ENCODE measurements at places on chromosomes 2 and 18. TPM values are rescaled to one million over a fixed set of nuclear protein-coding genes. Genes with fewer than 3 reads are reported as not detected.

- no peaks in the 10 kb centered on the region for H3K36me3 ChIP-seq
- H3K4me1 ChIP-seq, result peaks cover 5% of the 10 kb centered on the region
- H3K27ac ChIP-seq, result no peak overlapping the region
- H3K27me3 ChIP-seq, result no peaks in the 10 kb centered on the region
- H3K4me3 ChIP-seq, result no peak overlapping the region
Observed at GRCh38 chr18:63070767-63071502, 248.6 kb downstream of the BCL2 start.

DNA sequence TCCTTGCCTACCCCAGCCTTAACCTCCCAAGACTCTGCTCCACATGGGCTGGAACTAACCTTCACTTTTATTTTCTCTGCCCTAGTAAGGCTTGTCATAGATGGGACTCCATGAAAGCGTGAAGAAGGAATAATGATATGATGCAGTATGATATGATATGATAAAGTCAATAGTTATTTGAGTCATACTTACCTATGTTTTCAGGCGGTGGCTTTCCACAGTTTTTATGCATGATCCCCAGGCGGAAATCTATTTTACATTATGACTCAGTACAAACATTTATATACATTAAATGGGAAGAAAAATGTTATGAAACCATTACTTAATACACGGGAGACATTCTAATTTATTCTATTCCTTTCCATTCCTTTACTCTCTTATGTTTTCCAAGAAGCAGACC is 5.6 kb downstream of the ACMSD start:
- no peak for DNase-seq
- no peak overlapping the region for H3K27ac ChIP-seq
- H3K36me3 ChIP-seq, result no peaks in the 10 kb centered on the region
- no peaks in the 10 kb centered on the region for H3K27me3 ChIP-seq
- H3K4me1 ChIP-seq, result no peaks in the 10 kb centered on the region
- no peak overlapping the region for H3K4me3 ChIP-seq

The C2orf72 gene
- 1.5 TPM for total RNA-seq

- H3K4me1 ChIP-seq, result no peaks in the 10 kb centered on the region
- DNase-seq, result no peak
- H3K27ac ChIP-seq, result no peak overlapping the region
Observed at GRCh38 chr18:70380915-70381896, 92.4 kb downstream of the SOCS6 start.

GRCh38 chr2:208251098-208251497 is 3.8 kb downstream of the IDH1 start:
- peaks cover 61% of the 10 kb centered on the region for H3K36me3 ChIP-seq
- no peak overlapping the region for H3K4me3 ChIP-seq
- no peaks in the 10 kb centered on the region for H3K27me3 ChIP-seq
- no peak for DNase-seq
- H3K4me1 ChIP-seq, result peaks cover 35% of the 10 kb centered on the region

DNA sequence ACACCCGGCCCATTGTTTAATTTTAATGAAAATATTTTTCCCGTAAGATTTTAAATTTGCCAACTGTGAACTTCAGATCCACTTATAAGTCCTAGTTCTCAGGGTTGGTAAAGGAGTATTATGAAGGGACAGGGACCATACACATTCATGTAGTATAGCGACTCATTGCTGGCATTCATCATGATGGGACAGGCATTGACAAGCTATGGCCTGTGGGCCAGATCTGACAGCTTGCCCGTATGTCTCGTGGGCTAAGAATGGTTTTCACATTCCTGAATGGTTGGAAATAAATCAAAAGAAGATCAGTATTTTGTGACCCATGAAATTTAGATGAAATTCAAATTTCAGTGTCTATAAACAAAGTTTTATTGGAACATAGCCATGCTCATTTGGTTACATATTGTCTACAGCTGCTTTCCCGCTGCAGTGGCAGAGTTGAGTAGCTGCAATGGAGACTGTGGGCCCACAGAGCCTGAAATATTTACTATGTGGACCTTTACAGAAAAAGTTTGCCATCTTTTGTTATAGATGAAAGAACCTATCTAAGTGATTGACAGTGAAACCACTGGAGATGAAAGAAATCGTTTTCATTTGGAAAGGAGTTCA is 4.1 kb downstream of the RAPGEF4 start:
- H3K4me1 ChIP-seq, result peaks cover 4% of the 10 kb centered on the region
- no peak overlapping the region for H3K4me3 ChIP-seq
- H3K27me3 ChIP-seq, result peaks cover 34% of the 10 kb centered on the region

The FBXO36 gene
- total RNA-seq, result 1.8 TPM

The CCDC74B gene
- total RNA-seq, result 0.78 TPM

DNA sequence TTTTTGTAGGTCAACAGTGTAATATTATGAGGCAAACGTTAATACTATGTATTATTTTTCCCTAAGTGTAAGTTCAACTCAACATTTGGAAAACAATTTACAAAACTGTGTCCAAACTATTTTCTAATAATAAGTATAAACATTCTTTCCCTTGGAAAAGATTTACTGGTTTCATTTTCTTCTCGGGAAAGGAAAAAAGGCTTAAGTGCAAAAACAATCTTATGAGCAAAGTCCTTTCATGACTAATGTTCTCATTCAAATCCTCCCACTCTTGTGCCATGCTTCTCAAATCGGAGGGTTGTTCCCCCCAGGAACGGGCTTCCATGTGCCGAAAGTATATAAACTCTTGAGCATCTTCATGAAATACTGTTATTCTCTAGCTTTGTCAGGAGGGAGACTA is 19.8 kb upstream of the L3MBTL4 start:
- H3K27ac ChIP-seq, result no peak overlapping the region
- peak overlapping the region; percentile 23 for H3K4me3 ChIP-seq
- DNase-seq, result no peak
- no peaks in the 10 kb centered on the region for H3K36me3 ChIP-seq

The TEKT4 gene
- total RNA-seq, result not detected

DNA sequence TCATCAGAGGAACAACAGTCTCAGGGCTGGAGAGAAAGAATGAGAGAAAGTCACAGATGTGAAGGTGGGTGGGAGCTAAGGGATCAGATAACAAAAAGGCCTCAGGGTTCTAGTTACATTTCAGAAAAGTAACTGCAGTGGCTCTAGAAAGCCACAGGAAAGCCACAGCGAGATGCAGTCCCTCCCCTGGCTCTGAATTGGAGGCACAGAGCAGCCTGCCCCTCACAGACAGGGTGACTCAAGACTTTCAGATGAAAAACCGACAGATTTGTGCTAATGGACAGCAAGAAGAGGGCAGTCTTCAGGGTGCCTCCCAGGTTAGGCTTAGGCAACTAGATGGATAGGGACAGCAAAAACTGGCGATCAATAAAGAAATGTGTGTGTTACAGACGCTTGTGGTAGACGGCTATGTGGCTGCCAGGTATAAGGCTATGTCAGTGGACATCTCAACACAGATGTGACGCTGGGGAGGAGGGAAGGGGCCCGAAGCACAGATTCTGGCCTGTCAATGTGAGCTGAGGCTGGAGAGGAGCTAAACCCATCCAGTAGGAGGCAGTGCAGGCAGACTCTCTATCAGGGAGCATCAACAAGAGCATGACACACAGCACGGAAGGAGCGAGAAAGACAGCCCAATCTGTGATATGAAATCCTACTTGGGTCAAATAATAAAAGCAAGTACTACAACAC is 26.2 kb downstream of the UNC50 start:
- peaks cover 95% of the 10 kb centered on the region for H3K36me3 ChIP-seq
- no peak for DNase-seq
- no peaks in the 10 kb centered on the region for H3K4me1 ChIP-seq
- no peak overlapping the region for H3K27ac ChIP-seq

DNA sequence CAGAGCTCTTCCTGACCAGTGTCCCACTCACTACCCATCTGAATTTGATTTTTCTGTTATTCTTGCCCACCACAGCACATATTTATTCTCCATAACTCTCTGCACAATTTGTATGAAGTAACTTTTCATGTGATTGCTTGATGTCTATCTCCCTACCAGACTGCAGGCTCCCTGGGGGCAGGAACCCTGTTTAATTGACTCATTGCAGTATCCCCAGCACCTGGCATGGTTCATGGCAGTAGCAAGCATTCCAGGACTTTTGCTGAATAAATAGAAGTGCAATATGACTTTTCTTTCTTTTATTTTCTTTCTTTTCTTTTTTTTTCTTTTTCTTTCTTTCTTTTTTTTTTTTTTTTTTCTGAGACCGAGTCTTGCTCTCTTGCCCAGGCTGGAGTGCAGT is 88.7 kb upstream of the XPO1 start:
- no peaks in the 10 kb centered on the region for H3K4me1 ChIP-seq
- H3K27me3 ChIP-seq, result no peaks in the 10 kb centered on the region
- DNase-seq, result no peak
- no peak overlapping the region for H3K27ac ChIP-seq

The GCKR gene
- total RNA-seq, result not detected

The QPCT gene
- total RNA-seq, result 4.9 TPM

The EDAR gene
- total RNA-seq, result 0.20 TPM

DNA sequence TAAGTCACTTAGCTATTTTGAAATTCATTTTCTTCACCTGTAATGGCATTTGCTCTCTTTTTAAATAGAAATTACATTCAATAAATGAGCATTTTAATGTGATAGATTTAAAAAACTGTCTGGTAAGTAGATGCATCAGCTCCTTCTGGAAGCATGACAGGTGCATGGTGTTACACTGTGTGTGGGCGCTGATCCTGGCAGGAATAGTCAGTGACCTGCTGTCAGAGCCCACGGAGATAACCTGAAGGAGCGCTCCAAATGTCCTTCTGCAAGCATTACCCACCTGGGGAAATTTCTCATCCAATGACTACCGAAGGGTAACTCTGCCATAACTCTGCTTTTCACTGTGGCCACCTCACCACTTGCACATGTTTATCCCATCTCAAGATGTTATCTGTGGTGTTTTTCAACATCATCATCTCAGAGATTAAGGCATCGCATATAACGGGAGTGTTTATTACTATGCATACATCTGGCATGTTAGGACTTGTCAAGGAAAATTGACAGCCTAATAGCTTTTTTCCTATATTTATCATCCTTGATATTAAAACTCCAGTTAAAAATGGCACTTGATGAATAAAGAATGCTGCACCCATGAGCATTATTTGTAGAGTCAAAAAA is 637.3 kb downstream of the ERBB4 start:
- no peak overlapping the region for H3K27ac ChIP-seq
- H3K36me3 ChIP-seq, result no peaks in the 10 kb centered on the region
- H3K4me3 ChIP-seq, result no peak overlapping the region
- DNase-seq, result no peak
- H3K27me3 ChIP-seq, result no peaks in the 10 kb centered on the region

DNA sequence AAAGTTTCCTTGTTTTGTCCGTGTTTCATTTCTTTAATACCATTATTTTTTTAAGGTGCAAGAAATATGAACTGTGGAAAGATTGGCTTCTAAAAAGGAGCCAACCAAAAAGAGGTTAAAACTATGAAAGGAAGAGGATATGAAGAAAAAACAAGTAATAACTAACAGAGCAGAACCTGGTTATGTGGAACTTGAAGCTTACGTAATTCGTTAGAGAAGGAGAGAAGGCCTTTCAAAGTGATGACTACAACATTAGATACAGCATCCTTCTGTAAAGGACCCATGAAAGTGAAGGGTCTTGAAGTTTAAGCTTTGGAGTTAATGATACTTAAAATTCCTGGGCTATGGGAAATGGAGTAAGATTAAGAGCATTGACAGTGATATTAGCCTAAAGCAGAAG is 84.5 kb downstream of the ANKRD12 start:
- no peaks in the 10 kb centered on the region for H3K4me1 ChIP-seq
- DNase-seq, result no peak
- peaks cover 91% of the 10 kb centered on the region for H3K36me3 ChIP-seq

The MAP3K19 gene
- not detected for total RNA-seq

DNA sequence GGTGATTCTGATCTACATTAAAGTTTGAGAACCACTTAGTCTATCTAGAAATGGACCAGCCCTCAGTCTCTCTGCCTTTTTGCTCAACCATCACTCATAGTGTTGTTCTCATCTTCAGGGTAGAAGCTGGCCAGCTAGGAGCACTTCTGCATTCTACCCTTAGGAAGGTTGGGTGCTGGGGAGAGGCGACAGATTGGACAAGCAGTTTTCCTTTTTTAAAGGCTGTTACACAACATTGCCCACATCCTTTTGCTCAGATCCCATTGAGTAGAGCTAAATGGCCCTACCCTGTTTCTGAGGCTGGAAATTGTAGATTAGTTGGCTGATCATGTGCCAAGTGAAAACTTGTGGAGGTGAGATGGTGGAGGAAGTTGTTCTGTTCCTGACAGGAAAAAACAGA is 35.6 kb downstream of the OSBPL6 start:
- H3K36me3 ChIP-seq, result no peaks in the 10 kb centered on the region
- H3K27ac ChIP-seq, result no peak overlapping the region
- no peak overlapping the region for H3K4me3 ChIP-seq
- no peak for DNase-seq
- H3K4me1 ChIP-seq, result no peaks in the 10 kb centered on the region

DNA sequence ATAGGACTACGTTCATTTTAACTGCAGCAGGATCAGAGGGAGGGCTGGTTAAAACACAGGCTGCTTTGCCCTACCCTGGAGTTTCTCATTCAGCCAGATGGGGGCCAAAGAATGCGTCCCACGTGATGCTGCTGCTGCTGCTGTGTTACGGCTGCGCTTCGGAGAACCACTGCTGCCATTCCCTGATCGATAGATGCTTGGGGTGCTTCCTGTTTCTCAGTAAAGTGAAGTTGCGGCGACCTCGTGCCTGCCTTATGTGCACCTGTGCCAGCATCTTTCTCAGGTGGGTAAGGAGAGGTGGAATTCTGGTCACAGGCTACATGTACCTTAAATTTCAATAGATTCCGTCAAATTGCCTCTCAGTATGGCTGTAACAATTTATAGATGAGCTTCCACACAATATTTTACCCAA is 24.7 kb upstream of the TOGARAM2 start:
- DNase-seq, result no peak
- no peaks in the 10 kb centered on the region for H3K36me3 ChIP-seq
- H3K4me3 ChIP-seq, result peak overlapping the region; percentile 20
- H3K27me3 ChIP-seq, result no peaks in the 10 kb centered on the region

The MBD5 gene
- 42.1 TPM for total RNA-seq

The RBM44 gene
- total RNA-seq, result 1.8 TPM

The SALL3 gene
- not detected for total RNA-seq

The LDAH gene
- total RNA-seq, result 17.9 TPM

- no peaks in the 10 kb centered on the region for H3K27me3 ChIP-seq
- H3K4me3 ChIP-seq, result no peak overlapping the region
- no peaks in the 10 kb centered on the region for H3K4me1 ChIP-seq
- no peak overlapping the region for H3K27ac ChIP-seq
Observed at GRCh38 chr2:82652117-82652516, 1807.0 kb downstream of the SUCLG1 start.

The ZNF638 gene
- 114 TPM for total RNA-seq

DNA sequence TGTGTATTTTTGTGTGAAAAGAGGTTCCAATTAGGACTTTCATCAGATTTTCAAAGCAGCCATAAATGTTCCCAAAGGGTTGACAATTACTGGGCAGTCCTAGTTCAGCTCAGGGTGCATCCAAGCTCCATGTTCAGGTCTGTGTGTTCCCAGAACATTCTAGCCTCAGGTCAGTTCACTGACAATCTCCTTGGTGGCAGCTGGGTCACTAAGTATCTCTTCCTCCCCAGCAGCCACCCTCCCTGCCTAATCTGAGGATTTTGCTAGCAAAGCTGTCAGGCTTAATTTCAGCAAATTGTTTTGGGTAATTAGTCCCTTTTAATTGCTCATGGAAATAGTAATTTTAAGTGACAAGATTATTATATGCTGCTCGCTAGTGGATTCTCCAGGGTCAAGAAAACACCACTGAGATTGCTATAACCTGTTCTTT is 29.8 kb downstream of the UPP2 start:
- DNase-seq, result no peak
- no peak overlapping the region for H3K4me3 ChIP-seq
- H3K27me3 ChIP-seq, result no peaks in the 10 kb centered on the region
- no peaks in the 10 kb centered on the region for H3K36me3 ChIP-seq
